ENCODE measurements at places on chromosomes 6 and 20.

DNA sequence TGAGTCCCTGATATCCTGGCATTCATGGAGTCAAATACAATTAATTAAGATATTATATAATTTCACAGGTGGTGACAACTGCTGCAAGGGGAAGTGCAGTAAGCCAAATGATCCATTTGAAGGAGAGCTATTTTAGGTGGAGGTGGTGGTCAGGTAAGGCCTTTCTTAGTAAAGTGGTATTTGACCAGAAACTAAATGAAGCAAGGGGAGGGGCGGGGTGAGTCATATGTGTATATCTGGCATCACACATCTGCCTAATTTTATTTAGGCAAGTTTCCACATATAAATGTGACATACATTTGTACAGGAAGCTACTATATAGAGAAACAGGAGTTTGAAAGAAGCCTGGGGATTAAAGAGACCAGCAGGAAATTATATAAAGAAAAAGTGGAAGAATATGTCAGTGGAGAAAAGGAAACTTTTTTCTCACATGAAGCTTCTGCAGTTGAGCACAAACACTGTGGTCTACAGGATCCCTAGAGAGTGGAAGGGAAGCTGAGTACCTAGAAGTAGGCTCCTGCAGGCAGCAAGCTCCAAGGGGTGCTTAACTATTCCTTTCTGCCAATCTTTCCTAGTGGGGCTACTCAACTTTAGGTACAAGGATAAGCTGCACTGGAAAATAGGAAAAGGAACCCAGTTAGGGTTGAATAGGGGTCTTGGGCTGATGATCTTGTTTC lies 99.6 kb downstream of the OGFRL1 start:
- DNase-seq: no peak

DNA sequence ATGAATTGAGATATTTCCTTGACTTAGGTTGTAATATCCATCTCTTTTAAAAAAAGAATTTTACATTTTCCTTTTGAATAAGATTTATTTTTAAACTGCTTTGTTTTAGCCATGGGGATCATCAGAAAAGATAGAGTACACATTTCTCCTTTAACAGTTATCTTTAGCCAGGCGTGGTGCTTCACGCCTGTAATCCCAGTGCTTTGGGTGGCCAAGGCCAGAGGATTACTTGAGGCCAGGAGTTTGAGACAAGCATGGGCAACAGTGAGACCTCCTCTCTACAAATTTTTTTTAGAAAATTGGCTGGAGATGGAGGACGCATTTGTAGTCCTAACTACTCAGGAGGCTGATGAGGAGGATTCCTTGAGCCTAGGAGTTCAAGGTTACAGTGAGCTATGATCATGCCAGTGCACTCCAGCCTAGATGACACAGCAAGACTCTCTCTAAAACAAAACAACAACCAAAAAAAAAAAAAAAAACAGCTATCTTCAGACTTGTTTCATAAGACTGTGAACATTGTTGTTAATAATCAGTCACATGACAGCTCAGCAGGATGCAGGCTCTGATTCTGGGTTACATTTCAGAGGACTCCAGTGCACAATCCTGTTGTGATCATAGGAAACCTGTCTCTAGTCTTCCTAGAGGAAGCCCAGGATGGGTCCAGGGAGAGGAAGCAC lies 2.0 kb upstream of the SLC17A3 start:
- no peak for DNase-seq

- DNase-seq: no peak
Measured at GRCh38 chr20:18506744-18507143, 996 bp upstream of the SEC23B start.

DNA sequence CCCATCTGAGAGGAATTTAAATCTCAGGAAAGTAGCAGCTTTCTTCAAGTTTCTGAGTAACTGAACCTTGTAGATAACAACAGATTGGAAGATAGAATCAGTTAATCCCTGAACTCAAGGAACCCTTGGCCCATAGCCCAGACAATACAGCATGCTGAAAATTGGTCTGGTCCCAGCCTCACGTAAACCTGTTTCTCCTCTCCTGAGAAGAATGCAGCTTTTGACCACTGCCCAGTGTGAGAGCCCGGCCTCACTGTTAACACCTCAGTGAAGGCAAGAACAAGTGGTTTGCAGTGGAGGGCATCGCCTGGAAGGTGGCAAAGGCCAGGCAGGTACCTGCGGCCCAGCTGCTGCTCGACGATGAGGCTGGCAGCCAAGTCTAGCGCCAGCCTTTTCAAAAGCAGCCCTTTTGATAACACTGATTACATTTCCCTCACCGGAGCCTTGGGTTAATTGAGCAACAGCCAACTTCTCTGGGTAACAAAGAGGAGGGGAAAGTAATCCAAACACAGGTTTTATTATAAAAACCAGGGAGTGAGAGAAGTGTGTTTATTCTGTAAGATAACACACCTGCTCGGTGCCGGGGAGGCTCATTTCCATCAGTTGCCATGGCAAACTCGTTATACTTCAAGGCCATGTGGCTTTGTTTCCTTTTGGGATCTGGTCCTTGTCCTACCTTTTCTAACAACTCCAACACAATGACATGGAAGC lies 54.0 kb downstream of the TRAF3IP2 start:
- no peak for DNase-seq

GRCh38 chr6:3384241-3385143 lies 72.4 kb downstream of the SLC22A23 start:
- DNase-seq: no peak

DNA sequence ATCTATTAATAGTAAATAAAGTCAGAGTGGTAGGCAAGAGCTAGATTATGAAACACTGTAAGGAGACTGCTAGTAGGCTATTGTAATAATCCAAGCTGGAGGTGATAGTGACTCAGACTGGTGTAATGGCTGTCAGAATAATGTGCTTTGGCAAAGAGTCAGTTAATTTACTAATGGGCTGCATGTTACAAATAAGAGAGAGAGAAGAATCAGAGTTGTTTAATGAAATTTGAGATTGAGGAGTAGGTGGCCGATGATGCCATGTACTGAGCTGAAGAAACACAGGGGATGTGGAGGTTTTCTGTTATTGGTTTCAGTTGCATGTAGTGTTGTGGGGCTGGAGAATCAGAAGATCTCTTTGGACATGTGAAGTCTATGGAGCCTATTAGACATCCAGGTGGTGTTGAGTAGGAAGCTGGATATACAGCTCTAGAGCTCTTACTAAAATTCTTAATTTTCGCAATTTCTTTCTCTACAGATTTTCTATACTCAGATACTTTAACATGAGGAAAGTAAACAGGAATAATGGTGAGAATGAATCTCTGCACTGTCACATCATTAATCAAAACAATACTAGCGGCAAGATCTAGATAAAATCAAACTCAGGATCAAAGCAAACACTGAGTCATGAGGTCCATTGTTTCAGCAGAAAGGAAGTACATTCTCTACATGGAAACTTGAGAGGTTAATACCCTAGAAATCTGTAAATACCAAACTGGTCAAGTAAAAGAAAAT lies 167.7 kb downstream of the SIM1 start:
- DNase-seq: no peak

- no peak for DNase-seq
Measured at GRCh38 chr6:88445188-88445965, 279.2 kb upstream of the CNR1 start.
